ENCODE measurements at places on chromosomes 2 and 18.
A peak's percentile ranks its signal among the peaks of the same experiment; 100 is the strongest.

DNA sequence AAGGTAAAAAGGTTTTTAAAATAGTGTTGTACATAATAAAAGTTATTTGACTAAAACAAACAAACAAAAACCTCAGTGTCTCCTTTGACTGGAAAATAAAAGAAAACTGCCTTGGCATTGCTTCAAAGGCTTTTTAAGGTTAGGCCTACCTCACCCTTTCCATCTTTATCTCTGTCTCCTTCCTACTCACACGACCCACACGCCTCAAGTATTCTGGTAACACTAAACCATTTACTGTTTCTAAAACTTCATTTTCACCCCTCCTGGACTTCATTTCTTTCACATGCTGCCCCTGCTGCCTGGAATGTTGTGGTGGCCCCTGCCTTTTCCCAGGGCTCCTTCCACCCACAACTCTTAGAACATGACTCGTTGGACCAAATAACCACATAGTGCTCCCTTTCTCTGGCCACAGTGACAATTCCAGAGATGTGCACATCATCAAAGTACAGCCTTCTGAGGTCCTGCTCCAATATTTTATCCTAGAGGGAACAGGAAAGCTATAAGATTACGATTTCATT, 54.0 kb downstream of the ERBB4 start:
- no peak for DNase-seq

- DNase-seq = no peak
Observed at GRCh38 chr2:148704247-148704646, 59.7 kb downstream of the EPC2 start.

DNA sequence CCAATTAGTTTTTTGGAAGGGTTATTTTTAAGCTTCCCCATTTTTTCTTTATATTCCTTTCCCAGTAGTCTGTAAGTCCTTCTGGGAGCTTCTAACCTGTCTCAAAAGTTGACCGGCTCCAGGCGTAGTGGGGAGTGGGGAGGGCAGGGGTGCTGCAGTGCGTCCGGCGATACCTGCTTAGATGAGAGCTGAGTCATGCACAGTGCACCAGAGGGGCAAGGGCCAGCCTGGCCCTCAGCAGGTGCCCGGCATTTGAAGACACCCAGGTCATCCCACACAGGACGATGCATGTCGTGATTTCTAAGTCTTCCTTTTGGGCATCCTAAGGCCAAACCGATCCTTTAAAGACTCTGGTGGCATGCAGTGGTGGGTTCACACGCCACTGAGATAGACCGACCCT, 73.4 kb downstream of the TPO start:
- no peak for DNase-seq

DNA sequence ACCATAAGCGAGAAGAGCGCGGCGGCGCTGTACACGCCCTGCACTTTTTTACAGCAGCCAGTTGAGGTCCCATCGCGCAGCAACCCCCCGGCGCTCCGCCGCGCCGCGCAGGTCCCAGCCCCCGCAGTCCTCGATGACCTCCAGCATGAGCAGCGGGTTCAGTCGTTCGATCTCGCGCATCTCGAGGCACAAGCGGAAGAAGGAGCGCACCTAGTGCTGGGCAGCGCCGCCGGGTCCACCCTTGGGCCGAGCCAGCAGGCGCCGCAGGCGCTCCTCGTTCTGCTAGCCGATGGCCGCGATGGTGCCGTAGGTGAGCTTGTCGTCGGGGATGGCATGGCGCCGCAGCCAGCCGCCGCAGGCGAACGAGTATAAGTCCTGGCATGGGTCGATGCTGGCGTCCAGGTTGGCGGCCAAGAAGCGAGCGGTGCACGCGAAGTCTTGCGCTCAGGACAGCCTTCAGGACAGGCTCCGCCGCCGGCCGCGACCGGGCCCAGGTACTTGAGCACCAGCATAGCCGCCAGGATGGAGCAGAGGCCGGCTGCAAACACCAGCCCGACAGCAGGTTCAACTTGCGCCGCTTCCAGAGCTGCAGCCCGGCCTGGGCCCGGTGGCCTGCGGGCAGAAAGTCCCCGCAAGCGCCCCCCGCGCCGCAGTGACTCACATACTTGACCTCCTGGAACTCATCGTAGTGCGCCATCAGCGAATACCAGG, 8.3 kb downstream of the ALPP start:
- DNase-seq = no peak

DNA sequence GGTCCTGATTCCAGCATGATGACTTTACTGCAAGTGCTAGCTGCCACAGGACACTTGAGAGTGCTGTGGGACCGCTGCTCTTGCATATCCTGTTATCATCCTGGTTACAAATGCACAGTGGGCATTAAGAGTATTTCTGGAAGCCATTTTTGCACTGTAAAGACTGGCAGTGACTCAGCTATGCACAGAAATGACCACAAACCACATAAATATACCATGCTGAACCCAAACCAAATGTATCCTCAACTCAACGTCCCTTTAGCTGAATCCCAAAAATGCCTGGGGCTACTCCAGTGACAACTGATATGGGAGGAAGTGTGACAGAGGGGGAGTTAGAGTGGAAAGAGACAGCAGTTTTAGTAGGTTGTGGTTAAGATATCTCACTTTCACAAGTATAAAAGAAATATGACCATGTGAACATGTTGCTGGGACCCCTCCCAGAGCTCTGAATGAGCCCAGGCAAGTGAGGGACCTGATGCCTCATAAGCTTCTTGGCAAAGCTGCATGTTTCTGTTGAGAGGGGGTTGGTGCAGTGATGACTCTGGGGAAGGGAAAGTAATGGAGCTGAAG, 37.3 kb downstream of the RHBDD1 start:
- DNase-seq = no peak

- DNase-seq = no peak
Observed at GRCh38 chr2:234249034-234249735, 198.7 kb downstream of the SPP2 start.

DNA sequence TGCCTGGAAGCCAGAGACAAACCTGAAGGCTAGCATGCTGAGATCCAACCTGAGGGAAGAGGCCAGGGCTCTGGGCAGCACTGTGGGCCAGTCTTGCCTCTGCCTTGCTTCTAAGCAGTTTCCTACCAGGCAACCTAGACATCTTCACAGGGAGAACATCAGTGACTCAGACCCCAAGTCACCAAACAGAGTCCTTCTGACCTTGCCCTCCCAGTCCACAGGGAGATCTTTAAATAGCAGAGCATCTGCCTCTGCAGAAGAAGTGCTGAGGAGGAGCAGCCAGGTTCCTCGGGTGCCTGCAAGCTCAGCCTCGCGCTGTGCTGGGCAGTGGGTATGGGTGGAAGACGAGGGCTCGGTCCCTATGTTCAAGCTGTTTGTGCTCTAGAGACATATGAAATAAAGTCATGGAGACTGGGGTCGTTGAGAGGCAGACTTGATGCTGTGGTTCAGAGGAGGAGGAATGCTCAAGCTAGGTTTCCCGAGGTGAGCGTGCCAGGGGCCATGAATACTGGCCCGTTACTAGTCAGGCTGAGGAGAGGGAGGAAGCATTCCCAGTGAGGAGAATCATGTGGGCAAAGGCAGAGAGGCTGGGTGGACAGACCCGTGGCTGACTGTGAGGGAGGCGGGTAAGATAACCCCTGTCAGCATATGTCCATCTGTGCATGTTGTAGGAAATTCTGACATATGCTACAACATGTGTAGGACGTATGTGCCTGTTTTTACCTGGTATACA, 66.5 kb downstream of the BOLA3 start:
- no peak for DNase-seq

GRCh38 chr2:65053199-65053598, 3.0 kb upstream of the CEP68 start:
- no peak for DNase-seq

- no peak for DNase-seq
Observed at GRCh38 chr2:238963161-238963970, 115.5 kb downstream of the TWIST2 start.

- peak; percentile 55 for DNase-seq
Observed at GRCh38 chr18:46401486-46402070, 255.4 kb downstream of the LOXHD1 start.

- no peak for DNase-seq
Observed at GRCh38 chr2:97706708-97707345, 6.5 kb upstream of the ZAP70 start.

- no peak for DNase-seq
Observed at GRCh38 chr2:79713131-79713785, 200.4 kb downstream of the CTNNA2 start.

GRCh38 chr18:31819106-31819924, 58.6 kb upstream of the SLC25A52 start:
- no peak for DNase-seq

- no peak for DNase-seq
Observed at GRCh38 chr18:36493349-36494159, 196.0 kb downstream of the FHOD3 start.

GRCh38 chr2:160482673-160483072, 10.9 kb downstream of the RBMS1 start:
- DNase-seq = no peak

DNA sequence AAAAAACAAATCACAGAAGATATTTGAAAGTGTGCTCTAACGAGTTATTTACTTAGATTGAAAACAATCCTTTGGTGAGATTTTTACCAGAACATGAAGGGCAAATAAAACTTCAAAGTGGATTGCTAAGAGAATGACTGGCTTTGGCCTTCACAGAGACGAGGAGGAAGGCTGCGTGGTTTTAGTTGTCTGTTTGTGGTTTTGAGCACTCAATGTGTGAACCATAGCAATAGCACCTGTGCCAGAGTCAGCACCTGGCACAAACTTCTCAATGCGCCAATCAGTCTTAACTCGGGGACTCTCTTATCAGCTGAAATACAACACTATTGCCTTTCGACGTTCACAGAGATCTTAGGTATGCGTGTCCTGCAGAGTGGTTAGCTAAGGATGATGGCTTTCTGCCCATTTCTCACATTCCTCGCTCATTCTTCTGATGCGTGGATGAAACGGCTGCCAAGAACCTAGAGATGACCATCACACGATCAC, 70.0 kb downstream of the MBP start:
- DNase-seq = no peak

DNA sequence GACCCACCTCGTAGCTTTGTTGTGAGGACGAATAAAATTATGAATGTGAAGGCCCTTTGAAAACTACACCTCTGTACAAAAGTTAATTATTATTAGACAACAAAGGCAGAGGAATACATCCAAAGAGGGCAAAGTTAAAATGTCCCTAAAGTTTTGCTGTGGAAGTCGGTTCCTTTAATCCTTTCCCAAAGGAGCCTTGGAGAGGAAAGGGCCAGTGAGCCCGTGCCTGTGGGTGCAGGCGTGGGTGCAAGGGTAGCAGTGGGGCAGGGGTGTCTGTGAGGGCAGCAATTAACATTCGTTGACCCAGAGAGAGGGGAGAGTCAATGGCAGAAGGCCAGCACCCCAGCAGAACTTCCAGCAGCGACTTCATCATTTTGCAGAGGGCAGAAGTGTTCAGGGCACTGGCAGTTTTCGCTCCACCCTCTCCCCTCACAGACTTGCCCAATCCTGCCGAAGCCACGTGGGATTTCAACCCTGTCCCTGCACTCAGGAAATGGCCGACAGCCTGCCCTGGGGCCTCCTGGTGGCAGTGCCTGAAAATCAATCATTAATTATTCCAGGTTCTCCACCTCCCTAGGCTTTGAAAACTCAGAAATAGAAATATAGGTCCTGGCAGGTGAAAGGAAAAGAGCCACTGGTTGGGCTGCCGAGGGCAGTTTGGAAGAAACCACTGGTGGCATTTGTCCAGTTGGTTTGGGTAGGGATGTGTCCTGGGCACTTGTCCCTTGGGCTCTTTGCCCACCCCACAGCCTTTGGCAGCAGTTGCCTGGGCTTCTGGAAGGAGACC, 4.2 kb upstream of the PAX8 start:
- DNase-seq = no peak

GRCh38 chr2:34474646-34475045, 875.5 kb upstream of the FAM98A start:
- DNase-seq = no peak

- no peak for DNase-seq
Observed at GRCh38 chr2:161031511-161031910, 128.7 kb upstream of the TANK start.

GRCh38 chr2:120528051-120528692, 182.2 kb downstream of the INHBB start:
- DNase-seq = no peak

DNA sequence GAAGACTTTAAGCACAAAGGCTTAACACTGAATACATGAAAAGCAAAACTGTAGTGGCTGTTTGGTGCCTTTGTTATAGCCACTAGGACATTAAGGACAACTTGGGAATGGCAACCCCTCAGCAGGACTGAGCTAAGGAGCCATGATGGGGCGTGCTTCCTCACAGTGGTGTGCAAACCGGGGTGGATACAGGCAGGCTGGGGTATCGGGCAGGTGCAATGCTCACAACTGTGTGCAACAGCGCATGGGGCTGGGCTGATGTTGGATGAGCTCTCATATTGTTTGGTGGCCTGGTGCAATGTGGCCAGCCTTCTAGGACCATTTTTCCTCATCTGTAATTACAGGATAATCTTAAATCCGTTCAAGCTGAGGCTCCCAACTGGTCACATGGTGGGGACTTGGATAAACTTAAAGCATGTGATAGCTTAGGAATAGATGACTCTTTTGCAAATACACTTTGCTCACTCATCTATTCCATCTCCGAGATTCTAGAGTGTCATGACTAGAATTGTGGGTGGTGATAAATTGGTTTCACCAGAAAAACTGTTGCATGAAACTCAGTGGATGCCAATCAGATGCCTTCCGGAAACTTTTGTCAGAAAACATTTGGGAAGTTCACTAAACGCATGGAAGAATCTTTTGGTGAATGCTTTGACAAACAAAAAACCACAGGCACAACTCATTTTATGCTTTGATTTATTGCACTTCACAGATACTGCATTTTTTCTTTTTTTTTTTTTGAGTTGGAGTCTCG, 116.5 kb downstream of the PXDN start:
- no peak for DNase-seq

GRCh38 chr2:100791294-100791935, 28.5 kb upstream of the NPAS2 start:
- no peak for DNase-seq

DNA sequence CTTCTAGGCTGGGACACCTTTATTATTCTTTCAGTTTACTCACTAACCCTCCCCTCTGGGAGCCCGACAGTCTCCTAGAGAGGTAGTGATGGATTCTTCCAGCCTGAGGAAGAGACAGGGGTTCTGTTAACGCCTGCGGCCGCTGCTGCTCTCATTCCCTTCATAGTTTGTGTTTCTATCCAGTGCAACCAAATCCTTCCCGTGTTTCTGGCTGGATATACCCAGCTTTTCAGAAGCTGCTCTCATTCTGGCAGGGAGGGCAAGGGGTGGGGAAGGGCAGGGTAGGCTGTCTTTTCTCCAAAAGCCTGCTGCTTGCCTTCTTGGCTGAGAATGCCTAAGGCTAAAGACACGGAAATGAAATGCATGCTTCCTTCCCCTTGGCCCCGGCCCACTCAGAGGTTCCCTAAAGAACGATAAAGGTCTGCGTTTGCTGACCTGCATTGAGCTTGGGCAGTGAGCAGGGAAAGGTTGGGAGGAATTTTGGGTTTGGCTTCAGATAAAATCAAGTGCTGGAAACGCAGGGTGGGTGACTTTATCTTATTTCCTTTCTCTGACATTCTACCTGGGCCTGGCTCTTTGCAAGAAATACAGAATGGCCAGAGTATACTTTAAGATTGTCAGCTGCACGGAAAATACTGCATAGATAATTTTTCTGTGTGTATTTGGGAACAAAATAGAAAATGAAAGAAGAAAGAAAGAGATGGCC, 390.9 kb downstream of the NBAS start:
- no peak for DNase-seq

All from NCI-H187 (cell line).